NCI-H524 (cell line): ENCODE measurements at places on chromosomes 4 and X.

DNA sequence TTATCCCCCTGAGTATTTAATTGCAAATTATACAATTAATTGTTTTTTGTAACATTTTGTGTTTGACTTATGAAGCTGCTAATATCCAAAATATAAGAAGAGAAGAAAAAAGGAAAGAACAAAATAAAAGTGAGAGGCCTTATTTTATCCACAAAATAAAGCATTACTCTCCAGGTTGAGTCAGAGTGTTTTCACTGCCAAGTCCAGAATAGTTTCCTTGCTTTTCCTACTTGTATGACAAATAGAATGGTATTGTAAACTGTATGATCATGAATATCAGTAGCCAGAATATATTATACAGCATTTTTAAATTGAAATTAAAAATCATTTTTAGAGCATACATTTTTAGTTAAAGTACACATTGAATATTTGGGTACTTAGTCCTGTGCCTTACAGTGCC lies 237.8 kb downstream of the NDST4 start:
- no peak for DNase-seq

DNA sequence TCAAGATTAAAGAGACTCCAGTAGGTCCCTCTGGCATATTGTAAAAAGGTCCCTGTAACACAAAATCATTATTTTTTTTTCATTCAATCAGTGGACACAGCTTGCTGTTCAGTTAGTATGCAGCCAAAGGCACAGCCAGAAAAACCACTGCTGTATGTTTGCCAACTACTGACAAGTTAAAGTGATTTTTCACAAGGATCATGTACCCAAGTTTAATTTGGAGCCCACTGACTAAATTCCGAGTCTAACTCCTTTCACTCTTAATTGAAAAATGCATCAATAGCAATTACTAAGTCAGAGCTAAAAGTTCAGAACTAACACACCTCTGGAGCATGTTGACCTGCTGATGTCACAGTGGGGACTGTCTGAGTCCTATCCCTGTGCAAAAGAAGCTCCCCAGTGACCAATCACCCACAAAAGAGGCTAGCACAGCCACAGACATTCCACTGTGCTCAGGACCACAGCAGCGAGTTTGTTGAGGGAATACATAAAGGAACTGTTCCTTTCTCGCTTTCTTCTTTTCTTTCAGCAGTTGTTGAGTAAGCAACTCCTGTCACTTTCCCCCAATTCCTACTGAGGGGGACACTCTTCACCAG lies 60.4 kb downstream of the STX18 start:
- DNase-seq = no peak

GRCh38 chr4:69115851-69116213 lies 19.6 kb downstream of the UGT2B7 start:
- DNase-seq = no peak

DNA sequence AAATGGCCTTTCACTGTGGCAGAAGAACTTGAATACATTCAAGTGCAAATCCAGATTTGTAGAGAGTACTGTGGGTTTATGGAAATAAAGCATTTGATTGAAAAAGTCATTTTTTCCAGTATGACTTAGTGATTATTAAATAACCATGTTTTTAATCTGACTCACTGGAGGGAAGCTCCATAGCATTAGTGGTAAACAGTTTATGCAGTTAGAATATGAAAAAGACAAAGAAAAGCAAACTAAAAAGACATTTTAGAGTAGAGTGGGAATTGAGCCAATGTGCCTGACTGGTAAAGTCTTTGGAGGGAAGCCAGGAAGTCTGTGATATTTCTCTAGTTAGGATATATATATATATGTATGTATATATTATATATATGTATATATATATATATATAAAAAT lies 53.4 kb downstream of the FAT4 start:
- no peak for DNase-seq

DNA sequence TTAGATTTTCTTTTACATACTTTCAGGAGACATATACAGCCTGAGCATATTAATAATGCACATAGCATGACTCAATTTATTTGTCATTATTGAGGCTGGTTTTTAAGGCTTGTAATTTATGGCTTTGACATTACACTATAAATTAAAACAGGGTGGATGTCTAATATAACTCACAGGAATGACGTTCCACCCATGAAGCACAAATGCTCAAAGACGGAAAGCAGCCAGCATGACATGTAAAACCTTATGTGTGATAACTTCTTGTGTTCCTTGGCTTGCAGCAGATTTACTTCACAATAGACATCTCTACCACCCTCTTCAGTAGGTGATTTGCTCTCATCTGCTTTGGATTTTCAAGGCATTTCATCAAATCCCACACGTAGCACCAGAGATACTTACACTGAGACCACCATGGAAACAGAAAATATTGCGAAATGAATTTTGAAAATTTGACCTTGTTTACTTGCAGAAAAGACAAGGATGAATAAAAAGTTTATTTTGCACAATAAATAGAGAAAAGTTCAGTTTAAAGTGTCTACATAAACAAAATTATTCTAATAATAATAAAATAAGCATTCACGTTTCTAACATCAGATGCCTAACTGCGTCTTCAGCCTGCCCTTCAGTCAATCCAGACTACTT lies 64.7 kb upstream of the BTC start:
- no peak for DNase-seq

GRCh38 chr4:4549534-4549933 lies 7.7 kb upstream of the STX18 start:
- DNase-seq = no peak

DNA sequence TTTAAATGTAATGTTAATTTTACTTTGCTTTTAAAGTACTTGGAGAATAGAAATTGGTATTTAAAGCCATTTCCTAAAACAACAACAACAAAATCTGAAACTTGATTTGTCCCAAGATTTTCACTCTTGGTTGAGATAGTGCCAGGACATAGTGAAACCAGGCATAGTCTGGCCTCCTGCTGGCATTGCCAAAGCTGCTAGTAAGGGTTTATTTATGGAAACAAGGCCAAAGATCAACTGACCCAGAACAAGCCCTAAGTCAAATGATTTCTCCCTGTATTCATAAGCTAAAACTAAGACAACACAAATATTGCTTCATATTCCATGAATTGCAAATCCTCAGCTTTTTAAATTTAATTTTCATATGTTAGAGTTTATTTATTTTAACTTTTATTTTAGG lies 227.5 kb upstream of the FGF13 start:
- no peak for DNase-seq

DNA sequence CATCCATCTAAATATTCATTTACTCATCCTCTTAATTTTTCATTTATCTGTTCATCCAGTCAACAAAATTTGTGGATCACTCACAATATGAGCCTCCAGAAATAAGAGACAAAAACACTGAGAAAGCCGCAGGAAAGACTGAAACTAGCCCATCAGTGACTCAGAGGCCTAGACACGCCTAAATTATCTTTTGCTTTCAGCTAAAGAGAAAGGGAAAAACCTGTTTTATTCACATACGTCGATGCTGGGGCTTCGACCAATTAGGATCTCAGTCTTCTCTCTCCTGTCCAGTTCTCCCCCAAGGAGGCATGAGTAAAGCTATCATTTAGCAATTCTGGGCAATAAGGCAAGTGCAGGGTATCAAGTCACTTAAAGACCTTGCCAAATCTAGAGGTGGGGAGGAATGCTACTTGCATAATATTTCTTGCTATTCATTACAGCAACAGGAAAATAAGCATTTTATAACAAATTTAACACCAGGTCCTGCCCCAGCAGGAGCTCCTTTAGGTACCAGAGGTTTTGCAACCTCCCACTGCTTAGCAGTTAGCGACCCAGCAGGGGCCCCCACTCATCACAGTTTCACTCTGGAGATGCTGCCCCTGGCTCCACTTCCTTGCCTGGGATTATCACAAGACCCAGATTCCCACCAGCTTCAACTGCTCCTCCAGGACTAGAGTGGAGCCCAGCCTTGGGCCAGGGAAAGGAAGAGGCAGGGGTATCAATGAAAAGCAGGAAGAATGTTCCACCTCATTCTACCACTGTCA lies 30.1 kb upstream of the TMEM154 start:
- DNase-seq = no peak

- no peak for DNase-seq
These were observed 1029.0 kb upstream of the AGA start for GRCh38 chr4:178470996-178471784.

DNA sequence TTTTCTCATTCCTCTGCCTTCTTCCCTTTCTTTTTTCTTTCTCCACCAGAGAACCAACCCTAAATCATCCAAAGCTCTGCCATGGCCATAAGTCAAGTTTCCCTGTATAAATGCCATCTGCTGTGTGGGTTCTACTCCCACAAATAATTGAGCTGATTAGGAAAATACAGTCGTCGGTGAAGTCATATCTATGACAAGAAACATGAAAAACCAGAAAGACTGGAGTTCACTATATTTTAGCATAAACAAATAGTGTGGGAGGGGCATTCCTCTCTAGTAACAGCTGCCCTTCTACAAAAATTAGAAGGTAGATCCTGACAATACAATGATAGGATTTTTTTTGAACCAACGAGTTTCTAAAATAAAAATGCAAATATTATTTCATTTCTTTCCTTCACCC lies 48.8 kb downstream of the SPOCK3 start:
- DNase-seq = no peak

- no peak for DNase-seq
These were observed 995.1 kb upstream of the INTU start for GRCh38 chr4:126637706-126638105.

- DNase-seq = no peak
These were observed 1.4 kb upstream of the CEP135 start for GRCh38 chr4:55947254-55947882.

GRCh38 chr4:115272594-115272993 lies 159.2 kb upstream of the NDST4 start:
- no peak for DNase-seq

DNA sequence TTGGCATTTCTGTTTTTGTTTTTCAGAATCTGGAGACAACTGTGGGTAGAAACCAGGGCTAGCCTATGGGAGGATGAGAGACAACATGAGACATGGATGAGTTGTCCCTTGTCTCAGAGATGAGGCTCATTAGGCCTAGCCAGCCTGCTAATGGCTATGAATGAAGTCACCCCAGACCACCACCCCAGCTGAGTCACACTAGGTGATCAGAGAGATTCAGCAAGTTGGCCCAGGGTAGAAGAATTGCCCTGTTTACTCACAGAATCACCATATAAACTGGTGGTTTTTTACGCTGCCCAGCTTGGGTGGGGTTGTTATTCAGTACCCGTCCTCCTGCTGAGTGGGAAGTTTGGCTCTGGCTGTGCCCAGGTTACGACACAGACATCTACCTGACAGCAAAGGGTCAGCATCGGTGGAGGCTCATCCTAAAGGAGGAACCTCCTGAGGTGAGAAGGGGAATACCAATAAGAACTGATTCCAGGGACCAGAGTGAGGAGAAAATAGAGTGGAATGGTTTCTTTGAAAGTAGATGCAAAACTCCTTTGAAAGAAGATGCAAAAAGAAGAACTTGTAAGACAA lies 17.2 kb upstream of the ARSJ start:
- DNase-seq = no peak

- DNase-seq = no peak
These were observed 146.6 kb upstream of the TBL1X start for GRCh38 chrX:9318213-9318612.

GRCh38 chr4:184320631-184321030 lies 103.0 kb upstream of the ENPP6 start:
- no peak for DNase-seq

- no peak for DNase-seq
These were observed 111.7 kb upstream of the HPF1 start for GRCh38 chr4:169869490-169869889.

GRCh38 chrX:15269618-15270521 lies at the start of gene ASB9:
Gene ASB9 (minus strand): TSS chrX:15270083. CDS start chrX:15269874, 209 bp downstream.
- DNase-seq = no peak

DNA sequence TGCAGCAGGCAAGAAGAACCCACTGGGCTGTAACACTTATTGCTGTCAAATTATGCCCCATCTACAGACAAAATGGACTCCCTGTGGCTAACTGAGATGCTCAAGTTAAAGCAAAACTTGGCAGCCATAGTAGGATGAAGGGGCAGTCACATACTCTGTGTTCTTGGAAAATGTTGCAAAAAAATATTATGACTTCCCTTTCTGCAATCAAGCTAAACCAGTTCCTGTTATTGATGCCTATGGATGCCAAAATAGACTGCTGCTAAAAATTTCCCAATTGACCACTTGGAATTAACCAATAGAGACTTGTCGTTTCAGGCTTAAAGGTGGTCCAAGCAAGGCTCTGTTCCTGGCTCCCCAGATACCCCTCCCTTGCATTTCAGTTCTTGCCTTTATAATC lies 49.5 kb downstream of the IQCM start:
- no peak for DNase-seq

GRCh38 chr4:91128519-91128918 lies 1001.3 kb downstream of the CCSER1 start:
- DNase-seq = no peak

DNA sequence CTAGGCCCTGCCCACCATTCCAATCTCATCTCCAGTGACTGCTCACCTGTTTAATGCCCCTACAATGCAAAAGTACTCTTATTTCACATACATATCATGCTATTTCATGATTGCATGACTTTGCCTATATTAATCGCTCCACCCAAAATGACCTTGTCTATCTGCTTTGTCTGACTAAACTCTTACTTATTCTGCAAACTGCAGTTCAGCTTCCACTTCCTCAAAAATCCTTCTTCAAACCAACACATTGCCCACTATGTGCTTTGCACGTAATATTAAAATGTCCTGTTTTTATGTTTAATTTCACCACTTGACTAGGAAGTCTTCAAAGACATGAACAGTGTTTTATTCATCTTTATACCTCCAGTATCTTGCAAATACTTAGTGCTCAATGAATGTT lies 229.6 kb downstream of the OPHN1 start:
- DNase-seq = no peak

GRCh38 chr4:25155947-25156346 lies 4.3 kb downstream of the SEPSECS start:
- DNase-seq = no peak

- DNase-seq = no peak
These were observed 74.7 kb downstream of the TRAM1L1 start for GRCh38 chr4:117010671-117011070.

DNA sequence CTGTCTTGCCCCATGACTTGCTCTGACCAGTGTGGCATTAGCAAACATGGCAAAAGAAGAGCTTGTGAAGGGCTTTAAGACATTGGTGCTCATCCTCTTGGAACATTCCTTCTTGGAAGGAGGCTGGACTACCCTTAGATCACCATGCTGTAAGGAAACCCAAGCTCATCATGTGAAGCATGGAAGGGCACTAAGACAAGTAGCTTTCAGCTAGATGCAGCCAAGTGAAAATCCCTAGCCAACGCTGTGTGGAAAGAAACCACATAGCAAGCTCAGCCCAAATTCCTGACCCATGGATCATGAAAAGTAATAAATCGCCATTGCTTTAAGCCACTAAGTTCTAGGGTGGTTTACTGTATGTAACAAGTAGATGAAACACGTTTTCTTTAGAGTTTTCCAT lies 12.4 kb upstream of the PACRGL start:
- no peak for DNase-seq

GRCh38 chr4:100289946-100290345 lies 99.7 kb upstream of the DDIT4L start:
- no peak for DNase-seq
